ENCODE measurements at places on chromosomes 2 and 18.

- DNase-seq, result no peak
Observed at GRCh38 chr2:55992455-55992854, 68.9 kb upstream of the EFEMP1 start.

GRCh38 chr2:217724471-217724870, 278.3 kb downstream of the TNS1 start:
- no peak for DNase-seq

DNA sequence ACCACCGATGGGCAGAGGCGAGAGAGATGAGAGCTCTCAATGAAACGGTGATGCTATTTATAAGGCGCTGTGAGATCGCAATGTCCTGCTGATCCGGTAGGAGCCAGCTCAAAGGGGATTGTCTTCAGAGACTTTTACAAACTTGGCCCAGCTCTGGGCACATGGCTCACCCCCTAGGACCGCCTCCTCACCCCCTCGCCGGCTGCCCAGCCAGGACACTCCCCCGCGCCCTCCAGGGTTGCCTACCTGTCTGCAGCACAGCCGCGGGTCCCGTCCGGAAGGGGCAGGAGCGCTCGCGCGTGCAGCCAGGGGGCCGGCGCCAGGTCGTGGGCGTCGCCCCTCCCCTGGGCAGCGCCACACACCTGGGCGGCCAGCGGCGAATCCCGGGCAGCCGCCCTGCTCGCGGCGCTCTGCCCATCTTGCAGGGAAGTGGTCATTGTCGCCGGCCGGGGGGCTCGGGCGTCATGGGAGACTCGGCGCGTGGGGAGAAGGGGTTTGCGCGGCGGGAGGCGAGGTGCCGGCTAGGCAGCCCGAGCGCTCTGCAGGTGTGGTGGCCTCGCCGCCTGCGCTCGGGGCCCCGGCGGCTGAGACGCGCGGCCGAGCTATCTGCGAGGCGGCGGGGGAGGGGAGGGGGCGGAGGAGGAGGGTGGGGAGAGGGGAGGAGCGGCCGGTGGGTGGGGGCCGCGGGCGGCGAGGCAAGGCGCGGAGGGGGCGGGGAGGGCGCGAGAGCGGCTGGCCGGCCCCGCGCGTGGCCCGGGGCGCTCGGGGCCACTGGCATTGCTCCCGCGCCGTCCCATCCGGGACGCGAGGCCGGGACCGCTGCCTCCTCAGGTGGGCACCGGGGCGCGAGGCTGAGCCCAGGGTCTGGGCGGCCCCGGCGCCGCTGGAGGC, at the start of gene GRB14:
TSS of gene GRB14 (minus strand) at position 610 of the 891 bp plus-strand sequence. CDS start at position 437, 173 bp downstream.
- DNase-seq, result no peak

DNA sequence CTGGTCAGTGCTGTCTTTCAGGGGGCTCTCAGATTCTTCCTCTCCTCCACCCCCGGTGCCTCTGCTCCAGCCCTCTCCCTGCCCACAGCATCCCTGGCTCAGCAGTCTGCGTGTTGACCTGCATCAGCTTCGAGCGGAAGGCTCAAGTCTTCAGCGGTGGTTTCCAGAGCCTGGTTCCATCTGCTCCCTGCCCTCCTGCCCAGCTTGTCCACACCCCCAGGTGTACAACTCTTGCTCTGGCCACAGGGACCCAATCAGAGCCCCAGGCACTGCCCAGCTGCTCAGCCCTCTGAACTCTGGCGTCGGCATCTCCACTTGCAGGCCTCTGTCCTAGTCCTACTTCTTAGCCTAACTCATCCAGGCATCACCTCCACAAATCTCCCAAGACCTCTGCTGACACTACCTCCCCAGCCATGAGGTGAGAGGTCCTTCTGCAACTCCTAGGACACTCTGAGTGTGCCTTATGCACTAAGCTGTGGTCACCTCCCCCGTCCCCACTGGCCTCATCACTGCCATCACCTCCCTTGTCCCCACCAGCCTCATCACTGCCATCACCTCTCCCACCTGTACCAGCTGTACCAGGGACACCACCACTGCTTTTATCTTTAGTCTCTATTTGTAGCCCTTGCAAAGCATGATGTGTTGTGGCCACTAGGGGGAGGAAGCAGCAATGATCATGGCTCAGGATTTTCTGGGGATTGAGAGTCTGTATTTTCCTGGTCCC, 60.9 kb downstream of the EDAR start:
- peak; percentile 32 for DNase-seq

DNA sequence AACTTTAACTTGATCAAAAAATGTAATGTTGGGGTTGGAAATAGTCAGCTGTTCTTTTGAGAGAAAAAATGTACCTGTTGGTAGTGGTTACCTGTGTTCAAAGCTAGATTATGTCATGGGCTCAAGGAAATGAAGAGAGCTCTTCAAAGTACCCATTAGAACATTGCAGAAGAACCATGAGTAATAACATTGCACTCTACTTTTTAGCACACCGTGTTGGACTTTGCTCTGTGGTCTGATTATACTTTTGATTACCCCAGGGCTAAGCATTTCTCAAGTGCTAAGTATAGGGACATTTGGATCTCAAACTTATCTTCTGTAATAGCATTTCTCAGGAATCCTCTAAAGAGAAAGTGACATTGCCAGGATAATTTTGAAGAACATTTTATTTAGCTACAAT, 1122.8 kb upstream of the CELF4 start:
- no peak for DNase-seq

DNA sequence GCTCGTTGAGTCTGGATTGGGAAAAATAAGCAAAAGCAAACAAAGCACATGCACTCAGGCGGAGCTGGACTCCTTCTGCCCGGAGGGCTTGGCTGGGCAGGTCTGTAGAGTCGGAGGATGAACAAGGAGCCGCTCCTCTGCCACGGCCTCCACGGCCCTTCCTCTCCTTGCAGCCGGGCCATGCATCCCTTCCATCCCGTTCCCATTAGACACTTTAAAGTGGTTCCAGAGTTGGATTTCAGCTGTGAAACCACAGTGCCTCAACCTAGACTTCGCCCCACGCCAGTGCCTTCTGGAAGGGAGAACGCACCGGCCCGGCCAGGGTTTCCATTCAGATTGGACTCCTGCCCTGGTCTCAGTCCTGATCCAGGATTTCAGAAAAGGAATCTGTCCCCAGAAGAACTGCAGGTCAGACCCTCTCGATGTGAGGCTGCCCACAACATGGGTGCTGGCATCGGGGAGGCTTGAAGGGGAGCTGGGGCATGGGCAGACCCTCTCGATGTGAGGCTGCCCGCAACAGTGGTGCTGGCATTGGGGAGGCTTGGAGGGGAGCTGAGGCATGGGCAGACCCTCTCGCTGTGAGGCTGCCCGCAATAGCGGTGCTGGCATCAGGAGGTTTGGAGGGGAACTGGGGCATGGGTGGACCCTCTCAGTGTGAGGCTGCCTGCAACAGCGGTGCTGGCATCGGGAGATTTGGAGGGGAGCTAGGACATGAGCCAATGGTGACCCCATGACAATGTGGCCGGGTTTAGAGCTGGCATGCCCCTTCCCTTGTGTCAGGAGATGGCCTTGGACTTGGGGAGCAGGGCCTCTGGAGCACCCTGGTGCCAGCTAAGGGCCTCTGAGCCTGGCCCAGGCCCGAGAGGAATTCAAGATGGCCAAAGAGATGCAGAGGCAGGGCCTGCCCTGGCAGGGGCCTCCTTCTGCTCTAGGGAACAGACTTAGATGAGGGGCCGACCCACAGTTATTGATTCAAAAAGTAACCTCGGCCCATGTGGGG, 304.5 kb downstream of the NDUFA10 start:
- no peak for DNase-seq

DNA sequence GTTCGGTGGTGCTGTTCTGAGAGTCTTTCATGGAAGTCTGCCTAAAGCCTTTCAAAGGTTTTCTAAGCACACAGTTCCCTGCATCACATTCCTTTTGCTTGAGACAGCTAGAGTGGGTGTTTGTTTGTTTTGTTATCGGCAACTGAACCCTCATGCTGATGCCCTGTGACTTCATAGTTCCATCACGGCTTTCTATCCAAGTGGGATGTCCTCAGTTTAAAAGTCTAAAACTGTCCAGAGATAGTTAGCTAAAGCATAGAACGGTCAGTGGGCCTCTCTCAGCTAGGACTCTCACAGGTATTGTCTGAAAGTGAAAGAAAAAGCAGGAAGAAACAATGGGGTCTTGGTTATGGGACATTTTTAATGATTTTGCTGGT, 337.3 kb downstream of the OSR1 start:
- DNase-seq, result no peak

Measured in KBM-7 (cell line).